ENCODE measurements at places on chromosomes 16 and 17. TPM values are rescaled to one million over a fixed set of nuclear protein-coding genes. Genes with fewer than 3 reads are reported as not detected.
A peak's percentile ranks its signal among the peaks of the same experiment; 100 is the strongest.

CDK5R1 gene
- total RNA-seq, result 4.2 TPM

DNA sequence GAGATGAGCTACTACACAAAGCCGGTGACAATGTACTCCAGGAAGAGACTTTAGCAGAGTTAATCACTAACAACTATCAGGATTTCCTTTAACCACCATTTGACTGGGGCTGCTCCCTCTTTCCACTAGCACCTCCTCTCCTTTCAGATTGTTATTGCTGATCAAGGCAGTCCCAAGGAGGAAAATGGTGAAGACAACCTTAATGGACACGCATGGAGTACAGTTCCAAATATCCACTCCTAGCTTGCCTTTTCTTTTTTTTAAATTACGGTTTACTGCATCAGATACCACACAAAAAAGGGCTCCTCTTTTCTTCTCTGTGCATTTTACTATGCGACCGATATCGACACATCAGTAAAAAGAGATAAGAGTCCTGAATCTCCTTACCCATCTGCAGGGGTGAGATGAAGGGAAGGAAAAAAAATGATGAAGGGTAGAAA is 30.9 kb downstream of the FAM222B start:
- DNase-seq, result peak; percentile 27

DNA sequence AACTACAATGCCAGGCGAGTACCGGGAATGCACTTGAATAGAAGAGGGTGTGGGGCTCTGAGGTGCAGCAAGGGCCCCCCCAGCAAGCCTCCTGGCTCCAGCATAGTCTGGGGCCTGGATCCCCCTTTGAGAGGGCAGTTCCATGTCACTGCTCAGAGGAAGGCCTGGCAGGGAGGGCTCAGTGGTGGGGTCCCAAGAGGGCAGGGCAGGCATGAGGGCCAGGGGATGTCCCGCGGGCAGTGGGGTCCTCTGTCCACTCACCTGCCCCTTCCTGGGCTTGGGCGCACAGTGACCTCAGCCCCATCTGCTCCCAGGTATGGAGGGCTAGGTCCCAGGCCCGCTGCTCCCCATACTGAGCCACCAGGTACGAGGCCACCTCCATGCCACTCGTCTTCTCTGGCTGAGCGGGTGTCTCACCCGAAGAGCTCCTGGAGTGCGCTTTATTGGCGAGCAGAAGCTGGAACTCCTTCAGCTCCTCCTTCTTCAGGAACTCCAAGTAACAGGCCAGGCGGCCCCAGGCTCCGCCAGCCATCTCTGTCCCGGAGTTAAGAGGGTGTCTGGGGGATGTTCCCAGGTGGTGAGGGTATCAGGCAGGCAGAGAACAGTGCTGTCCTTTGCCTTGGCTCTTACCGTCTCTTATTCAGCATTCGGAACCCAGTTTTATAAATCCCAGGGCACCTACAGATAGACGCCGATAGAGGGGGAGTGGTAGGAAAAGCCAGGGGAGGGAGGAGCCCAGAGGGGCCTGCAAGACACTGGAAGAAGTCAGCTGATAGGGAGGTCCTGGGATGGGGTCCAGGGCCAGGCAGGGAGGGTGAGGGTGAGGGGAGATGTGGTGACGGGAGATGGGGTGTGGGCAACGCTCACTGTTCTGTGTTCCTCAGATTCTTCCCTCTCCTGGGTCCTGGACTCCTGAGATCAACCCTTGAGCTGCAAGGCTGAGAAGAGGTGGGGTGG is 605 bp downstream of the NLRP1 start:
- no peak for DNase-seq

DNA sequence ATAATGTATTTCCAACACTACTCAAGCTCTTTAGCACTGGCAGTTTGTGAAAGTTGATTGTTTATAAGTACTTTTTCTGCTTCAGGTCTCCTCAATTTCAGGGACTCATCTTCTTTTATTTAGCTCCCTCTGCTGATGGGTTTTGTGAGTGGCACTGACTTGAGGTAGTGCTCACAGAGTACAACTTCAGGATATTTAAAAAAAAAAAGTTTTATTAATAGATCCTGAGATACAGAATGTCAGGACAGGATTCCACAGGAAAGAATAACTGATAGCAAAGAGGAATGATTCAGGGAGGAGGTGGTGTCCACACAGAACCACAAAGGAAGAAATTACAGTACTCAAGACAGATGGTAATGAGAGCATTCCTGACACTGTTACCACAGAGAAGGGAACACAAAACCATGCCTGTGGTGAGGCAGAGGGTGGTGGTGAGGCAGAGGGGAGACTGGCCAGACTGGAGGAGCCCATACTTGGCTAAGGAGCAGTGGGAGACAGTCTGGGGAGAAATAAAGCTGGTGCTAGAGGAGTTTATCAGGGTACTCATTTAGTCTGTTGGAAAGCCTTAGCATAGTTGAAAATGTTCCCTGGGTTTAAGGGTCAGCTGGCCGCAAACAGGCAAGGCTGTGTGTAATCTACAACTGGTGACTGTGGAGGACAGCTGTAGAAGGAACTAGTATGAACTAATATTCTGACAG is 63.7 kb downstream of the SPAG9 start:
- DNase-seq, result peak; percentile 20

PMP22 gene
- total RNA-seq, result 26.7 TPM

VKORC1 gene
- total RNA-seq, result 58.1 TPM

TERB1 gene
- not detected for total RNA-seq

RHBDL3 gene
- 0.57 TPM for total RNA-seq

DNA sequence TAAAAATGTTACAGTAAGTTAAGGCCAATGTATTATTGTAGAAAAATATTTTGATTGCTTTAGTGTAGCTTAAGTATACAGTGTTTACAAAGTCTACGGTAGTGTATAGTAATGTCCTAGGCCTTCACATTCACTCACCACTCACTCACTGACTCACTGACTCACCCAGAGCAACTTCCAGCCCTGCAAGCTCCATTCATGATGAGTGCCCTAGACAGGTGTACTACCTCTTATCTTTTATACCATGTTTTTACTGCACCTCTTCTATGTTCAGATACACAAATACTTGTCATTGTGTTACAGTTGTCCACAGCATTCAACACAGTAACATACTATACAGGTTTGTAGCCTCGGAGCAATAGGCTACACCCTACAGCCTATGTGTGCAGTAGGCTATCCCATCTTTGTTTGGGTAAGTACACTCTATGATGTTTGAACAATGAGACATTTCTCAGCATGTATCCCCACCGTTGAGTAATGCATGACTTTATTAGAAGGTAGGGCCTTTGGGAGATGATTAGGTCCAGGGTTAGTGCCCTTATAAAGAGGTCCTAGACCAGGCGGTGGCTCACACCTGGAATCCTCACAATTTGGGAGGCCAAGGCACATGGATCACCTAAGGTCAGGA is 117.8 kb downstream of the SLC39A11 start:
- DNase-seq, result peak; percentile 17

Measured in Daoy (cell line).